Right atrium auricular region (tissue), 2 donors: ENCODE measurements at places on chromosomes 7 and 10. TPM values are rescaled to one million over a fixed set of nuclear protein-coding genes. Genes with fewer than 3 reads are reported as not detected.

MPP7 gene
- total RNA-seq: 7.6 TPM

ZNF775 gene
- 4.1 TPM for total RNA-seq

TMEM213 gene
- total RNA-seq: not detected

SLC25A13 gene
- 11.0 TPM for total RNA-seq

DNA sequence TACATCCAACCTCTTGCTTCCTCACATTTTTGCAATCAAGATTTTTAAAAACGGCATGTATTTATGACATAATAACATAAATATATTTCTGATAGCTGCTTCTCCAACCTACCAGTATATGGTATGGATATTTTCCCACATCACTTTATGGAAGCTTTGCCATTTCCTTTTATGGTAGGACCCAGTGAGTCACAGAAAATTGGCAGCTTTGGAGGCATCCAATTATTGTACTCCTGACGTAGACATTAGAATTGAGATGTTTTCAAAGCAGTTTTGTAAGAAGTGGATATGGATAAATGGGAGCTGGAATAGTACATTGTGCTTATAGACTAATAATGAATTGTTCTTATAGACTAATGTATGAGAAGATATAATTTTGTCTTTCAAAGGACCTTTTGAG, 23.8 kb upstream of the BICC1 start:
- no peaks in the 10 kb centered on the region for H3K4me1 ChIP-seq
- no peak overlapping the region for H3K4me3 ChIP-seq
- DNase-seq: no peak
- H3K27me3 ChIP-seq: no peaks in the 10 kb centered on the region
- H3K36me3 ChIP-seq: no peaks in the 10 kb centered on the region

- H3K36me3 ChIP-seq: no peaks in the 10 kb centered on the region
- H3K27ac ChIP-seq: no peak overlapping the region
- no peaks in the 10 kb centered on the region for H3K4me1 ChIP-seq
- H3K4me3 ChIP-seq: no peak overlapping the region
- DNase-seq: no peak
- no peaks in the 10 kb centered on the region for H3K27me3 ChIP-seq
Measured at GRCh38 chr7:67918158-67918557, 921.5 kb downstream of the TYW1 start.

GRCh38 chr7:40105879-40106473, 28.4 kb downstream of the MPLKIP start:
- H3K27me3 ChIP-seq: no peaks in the 10 kb centered on the region
- no peaks in the 10 kb centered on the region for H3K36me3 ChIP-seq
- H3K4me3 ChIP-seq: no peak overlapping the region
- H3K4me1 ChIP-seq: no peaks in the 10 kb centered on the region
- H3K27ac ChIP-seq: no peak overlapping the region
- DNase-seq: no peak

DNA sequence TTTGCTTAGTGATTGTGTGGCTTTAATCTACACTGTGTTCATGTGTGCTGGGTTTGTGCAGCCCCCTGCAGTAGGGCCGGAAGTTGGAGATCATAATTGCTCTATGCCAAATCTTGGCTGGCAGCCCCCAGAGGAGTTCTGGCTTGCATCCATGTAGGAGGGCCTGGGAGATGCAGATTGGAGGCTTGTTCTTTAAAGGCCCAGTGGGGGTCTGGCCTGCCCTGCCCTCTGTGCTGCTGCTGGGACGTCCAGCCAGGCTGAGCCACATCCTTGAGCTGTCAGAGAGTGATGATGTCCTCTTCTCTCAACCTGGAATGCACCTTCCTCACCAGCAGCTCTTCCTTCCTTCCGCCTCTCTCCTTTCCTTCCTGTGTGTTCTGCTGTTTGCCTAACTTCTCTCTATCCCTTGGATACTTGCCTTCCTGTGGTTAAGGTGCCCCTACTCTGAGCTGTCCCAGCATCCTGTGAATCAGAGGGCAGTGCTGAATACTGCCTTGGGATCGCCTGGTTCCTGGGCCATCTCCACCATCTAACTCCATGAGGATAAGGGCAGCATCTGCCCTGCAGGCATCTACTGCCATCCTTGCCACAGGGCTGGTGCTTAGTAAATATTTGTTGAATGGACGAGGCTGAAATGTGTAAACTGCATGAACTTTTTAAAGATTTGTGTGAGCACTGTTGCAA, 30.2 kb downstream of the DOCK1 start:
- no peak overlapping the region for H3K27ac ChIP-seq
- no peaks in the 10 kb centered on the region for H3K27me3 ChIP-seq
- DNase-seq: no peak
- no peaks in the 10 kb centered on the region for H3K4me1 ChIP-seq

GRCh38 chr7:111511845-111512244, 50.4 kb downstream of the IMMP2L start:
- H3K27ac ChIP-seq: no peak overlapping the region
- H3K27me3 ChIP-seq: no peaks in the 10 kb centered on the region
- no peaks in the 10 kb centered on the region for H3K36me3 ChIP-seq
- no peaks in the 10 kb centered on the region for H3K4me1 ChIP-seq
